ENCODE measurements at places on chromosomes 12 and 14.

GRCh38 chr12:116599285-116600136 is 40.3 kb downstream of the MAP1LC3B2 start:
- DNase-seq, result peak; percentile 68

GRCh38 chr12:22821985-22822384 is 197.0 kb downstream of the ETNK1 start:
- no peak for DNase-seq

GRCh38 chr12:5870183-5870582 is 74.9 kb downstream of the ANO2 start:
- no peak for DNase-seq

GRCh38 chr12:130813436-130813835 is 25.6 kb downstream of the STX2 start:
- no peak for DNase-seq

DNA sequence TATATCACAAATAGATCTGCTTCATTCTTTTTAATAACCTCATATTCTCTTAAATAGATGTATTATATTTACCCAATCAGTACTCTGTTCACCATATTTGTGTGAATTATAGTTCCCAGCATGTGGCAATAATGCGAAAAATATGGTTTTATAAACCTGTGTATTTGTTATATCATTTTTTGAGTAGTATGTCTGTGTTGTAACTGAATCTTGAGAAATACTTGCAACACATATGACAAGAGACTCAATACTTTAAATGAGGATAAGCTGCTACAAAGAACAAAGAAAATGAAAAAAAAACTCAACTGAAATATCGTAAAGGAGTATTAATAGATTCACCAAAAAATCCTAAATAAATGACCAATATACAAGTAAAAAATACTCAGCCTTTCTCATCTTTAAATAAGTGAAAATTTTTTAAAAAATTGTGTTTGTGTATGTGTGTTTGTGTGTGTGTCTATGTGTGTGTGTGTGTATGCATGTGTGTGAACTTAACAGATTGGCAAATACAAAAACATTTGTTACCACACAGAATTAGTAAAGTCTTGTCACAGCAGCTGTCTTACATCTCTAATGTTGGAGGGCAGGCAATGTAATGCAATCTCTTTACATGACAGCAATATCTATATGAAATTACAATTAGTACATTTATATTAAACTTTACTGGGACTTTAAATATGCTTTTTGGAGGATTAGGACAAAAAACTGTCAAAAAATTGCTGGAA is 441.9 kb upstream of the MGAT4C start:
- no peak for DNase-seq

- no peak for DNase-seq
Observed at GRCh38 chr12:116184763-116185162, 92.7 kb downstream of the MED13L start.
